IPS-NIHi11 (cell line): ENCODE measurements at places on chromosomes 1 and 21.
A peak's percentile ranks its signal among the peaks of the same experiment; 100 is the strongest.

- DNase-seq, result no peak
Observed at GRCh38 chr1:4894566-4894965, 240.2 kb downstream of the AJAP1 start.

- DNase-seq, result peak; percentile 56
Observed at GRCh38 chr1:17587693-17588047, 48.2 kb downstream of the ARHGEF10L start.

- no peak for DNase-seq
Observed at GRCh38 chr1:156801409-156802121, 15.1 kb downstream of the SH2D2A start.

- DNase-seq, result no peak
Observed at GRCh38 chr1:35481229-35481628, 76.0 kb downstream of the KIAA0319L start.

DNA sequence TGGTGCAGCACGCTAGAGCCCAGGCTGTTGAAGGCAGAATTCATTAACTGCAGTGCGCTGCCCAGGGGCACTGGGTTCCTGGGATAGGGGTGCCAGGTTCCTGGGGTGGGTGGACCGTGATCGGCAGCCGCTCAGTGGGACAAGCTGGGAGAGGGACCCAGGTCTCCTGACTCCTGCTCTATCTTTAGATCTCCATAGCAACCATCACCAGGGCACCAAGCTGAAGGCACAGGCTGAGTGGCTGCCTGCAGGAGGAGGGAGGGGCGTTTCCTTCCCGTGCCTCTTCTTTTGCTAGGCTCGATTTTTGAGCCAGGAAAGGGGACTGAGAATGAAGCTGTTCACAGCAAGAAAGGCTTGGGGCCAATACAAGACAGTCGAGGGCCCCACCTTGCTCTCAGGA is 20.9 kb upstream of the CDCP2 start:
- DNase-seq, result no peak

DNA sequence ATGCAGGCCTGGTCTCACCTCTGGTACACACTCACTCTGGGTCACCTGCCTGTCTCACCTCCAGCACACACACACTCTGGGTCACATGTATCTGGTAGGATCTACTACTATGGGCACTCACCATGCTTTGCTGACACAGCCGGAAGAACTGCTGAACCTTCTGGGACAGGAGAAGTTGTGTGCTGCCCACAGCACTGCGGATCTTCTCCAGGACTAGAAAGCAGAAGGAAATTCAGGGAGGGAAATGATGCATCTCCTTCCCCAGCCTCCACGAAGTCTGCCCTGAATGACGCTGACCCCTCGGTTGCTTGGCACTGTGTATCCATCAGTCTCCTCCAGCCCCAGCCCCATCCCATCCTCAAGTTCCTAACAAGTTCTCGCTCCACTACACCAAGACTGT is 7.9 kb upstream of the SMIM12 start:
- no peak for DNase-seq

- no peak for DNase-seq
Observed at GRCh38 chr1:190455631-190456030, 22.0 kb downstream of the BRINP3 start.
